CMK (cell line): ENCODE measurements at places on chromosomes 1 and 21.

DNA sequence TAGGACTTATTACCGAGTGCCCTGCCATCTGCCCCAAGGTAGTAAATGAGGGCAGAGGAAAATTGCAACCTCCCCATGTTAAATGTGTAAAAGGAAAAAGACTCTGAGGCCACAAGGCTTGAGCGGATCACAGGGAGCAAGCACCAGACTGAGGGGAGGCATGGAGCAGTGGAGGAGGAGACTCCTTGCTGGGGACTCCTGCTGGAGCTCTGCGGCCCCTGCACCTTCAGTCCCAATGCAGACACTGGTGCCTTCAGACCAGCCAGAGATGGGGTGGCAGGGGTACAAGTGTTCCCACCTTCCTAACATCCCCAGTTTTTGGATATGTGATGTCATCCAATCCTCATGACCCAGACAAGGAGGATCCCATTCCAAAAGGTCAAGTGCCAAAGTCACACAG lies 128.4 kb upstream of the NGF start:
- no peak for DNase-seq

DNA sequence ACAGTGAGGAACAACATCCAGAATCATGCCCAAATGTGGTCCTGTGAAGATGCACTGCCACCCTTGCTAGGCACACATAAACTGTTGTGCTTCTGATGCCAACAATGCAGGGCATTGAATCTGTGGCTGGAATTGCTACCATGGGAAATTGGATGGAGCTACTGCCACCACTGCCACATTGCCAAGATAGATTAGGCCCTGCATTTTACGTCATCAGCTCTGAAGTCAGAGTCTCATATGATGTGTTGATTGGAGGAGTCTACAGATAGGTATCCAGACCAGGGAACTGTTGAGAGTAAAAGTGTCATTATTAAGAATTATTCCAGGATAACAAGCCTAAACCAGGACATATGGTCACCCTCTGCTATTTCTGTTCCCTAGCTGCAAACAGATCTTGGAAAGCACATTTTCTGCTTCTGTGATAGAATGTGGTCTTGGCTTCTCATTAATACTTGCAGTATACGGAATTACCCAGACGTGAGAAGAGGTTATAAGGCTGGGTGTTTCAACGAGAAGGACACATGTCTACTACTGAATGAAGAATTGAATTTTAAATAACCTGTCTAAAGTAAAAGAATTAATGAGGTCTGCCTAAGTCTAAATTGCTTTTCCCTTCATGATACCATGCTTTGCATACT lies 106.6 kb downstream of the TNNI3K start:
- DNase-seq, result no peak

GRCh38 chr1:226596531-226597165 lies 48.1 kb downstream of the STUM start:
- DNase-seq, result no peak

DNA sequence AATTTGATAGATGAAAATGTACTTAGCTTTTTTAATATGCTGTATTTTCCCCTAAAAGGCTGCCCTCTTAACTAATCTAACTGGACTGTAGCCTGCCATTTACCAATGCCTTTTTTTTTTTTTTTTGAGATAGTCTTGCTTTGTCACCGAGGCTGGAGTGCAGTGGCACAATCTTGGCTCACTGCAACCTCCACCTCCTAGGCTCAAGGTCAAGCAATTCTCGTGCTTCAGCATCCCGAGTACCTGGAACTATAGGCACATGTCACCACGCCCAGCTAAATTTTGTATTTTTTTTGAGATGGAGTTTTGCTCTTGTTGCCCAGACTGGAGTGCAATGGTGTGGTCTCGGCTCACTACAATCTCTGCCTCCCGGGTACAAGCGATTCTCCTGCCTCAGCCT lies 18.7 kb downstream of the PAFAH2 start:
- no peak for DNase-seq

DNA sequence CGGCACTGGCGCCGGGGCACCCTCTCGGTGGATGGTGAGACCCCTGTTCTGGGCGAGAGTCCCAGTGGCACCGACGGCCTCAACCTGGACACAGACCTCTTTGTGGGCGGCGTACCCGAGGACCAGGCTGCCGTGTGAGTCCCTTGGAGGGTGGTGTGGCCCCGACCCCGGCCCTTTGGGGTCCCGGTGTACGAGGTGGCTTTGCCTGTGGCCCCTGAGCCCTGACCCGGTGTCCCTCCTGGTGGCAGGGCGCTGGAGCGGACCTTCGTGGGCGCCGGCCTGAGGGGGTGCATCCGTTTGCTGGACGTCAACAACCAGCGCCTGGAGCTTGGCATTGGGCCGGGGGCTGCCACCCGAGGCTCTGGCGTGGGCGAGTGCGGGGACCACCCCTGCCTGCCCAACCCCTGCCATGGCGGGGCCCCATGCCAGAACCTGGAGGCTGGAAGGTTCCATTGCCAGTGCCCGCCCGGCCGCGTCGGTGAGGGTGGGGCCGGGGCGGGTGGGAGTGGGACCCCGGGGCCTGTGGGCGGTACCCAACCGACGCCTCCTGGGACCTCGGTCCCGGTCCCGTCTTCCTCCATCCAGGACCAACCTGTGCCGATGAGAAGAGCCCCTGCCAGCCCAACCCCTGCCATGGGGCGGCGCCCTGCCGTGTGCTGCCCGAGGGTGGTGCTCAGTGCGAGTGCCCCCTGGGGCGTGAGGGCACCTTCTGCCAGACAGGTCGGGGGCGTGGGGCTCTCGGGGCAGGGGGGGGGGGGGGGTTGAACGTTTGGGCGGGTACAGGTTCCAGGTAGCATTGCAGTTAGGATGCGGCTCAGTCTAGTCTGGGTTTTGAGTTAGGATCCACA lies 24.6 kb downstream of the RNF223 start:
- no peak for DNase-seq

DNA sequence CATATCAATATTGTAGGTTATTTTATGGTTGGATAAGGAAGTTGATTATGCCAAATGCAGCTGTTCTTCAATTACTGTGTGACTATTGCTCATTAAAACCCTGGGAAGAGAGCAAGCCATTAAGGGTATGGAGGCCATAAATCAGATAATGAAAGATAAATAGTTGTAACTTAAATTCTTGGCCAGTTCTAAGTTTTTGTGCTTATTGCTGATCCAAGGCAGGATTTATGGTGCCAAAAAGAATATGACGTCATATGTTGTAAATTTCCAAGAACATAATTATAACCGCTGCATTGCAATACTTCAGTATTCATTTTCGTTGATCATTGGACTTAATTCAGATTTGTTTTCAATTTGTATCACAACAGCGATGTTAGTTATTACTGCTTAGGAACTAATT lies 211.6 kb downstream of the LRRC40 start:
- DNase-seq, result no peak

DNA sequence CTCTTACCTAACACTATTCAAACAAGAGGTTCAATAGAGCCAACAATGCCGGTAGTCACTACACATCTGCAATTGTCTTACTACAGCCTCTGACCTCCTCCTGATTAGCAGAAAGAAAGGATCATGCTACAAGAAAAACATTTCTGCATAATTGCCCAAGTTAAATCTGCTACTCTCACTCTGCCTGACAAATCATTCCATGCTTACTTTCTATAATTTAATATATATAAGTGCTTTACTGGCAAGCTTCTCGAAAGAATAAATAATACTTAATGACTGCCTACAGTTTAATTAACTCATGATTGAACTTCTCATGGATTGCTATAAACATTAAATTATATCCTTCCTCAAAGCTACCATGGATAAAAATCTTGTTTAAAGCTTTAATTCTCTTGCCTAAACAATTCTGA lies 156.0 kb downstream of the SLC45A1 start:
- no peak for DNase-seq

- no peak for DNase-seq
Measured at GRCh38 chr1:116309090-116309870, 63.8 kb upstream of the ATP1A1 start.

GRCh38 chr1:42845866-42846256 lies 552 bp upstream of the ZNF691 start:
- DNase-seq, result no peak

GRCh38 chr1:37947364-37947763 lies 511 bp upstream of the INPP5B start:
- peak; percentile 33 for DNase-seq

DNA sequence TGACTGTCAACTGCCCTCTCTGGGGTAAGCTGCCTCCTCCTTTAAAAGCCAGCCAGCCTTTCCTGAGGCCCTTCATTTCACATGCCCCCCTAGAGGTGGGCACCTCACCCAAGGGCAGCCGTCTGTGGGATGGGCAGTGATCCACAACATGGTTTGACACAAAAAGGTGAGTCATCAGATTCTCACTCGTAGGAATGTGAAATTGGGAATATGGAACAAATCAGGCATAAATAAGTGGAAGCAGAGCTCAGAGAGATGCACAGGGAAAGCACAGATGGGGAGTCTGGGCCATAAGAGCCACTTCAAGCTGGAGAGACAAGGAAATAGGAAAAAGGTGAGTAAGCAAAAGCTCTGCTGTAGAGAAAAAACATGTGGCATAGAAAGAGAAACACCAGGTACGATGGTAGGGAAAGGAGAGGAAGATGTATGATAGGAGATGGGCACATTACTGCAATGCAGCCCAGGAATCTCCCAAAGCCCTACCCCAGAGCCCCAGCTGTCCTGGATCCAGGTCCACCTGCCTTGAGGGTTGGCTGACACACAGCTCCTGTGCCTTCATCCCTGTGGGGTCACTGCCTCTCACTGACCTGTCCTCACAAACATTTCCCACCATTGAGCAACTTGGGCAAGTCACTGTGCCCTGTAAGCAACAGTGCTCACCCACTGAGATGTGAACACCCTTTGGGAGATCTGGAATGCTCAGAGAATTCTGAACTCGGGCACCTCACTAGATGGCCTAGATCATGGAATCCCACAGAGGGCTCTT lies 86.6 kb downstream of the ASTN1 start:
- no peak for DNase-seq

- DNase-seq, result no peak
Measured at GRCh38 chr1:81340239-81340638, 460.5 kb upstream of the ADGRL2 start.

- no peak for DNase-seq
Measured at GRCh38 chr1:200547386-200547785, 73.2 kb downstream of the KIF14 start.

DNA sequence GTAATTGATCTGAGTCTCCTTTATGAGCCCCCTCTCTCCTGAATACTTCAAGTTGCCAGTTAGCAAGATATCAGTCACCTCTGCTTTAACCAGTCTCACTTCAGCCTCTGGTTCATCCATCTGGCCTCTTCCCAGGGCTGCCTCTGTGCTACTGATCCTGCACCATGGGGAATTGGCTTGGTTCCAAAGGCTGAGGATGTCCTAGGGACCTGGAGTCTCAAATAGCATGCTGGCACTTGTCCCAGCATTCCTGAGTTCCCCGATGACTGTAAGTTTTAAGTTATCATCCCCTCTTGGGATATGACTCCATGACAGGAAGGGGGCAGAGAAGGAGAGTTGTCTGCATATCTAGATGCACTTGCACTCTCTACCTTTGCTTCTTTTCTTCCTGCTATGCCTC lies 252.0 kb downstream of the PTBP2 start:
- DNase-seq, result no peak

- DNase-seq, result no peak
Measured at GRCh38 chr21:41405321-41405720, 20.7 kb upstream of the MX1 start.

DNA sequence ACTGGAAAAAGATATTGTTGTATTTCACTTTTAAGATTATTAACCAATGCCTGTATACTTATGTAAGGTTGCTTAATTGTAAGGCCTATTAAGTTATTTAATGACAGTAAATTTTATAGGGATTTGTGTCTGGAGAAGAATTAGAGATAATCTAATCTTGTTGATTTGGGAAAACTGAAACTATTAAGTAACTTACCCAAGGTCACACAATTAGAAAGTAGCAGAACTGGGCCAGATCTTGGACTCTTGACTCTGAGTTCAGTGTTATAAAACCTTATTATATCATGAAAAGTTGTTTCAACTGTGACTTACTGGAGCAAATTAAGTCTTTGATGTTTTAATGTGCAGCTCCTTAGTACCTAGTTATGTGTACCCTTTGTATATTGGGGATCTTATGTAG lies 38.5 kb downstream of the CAMTA1 start:
- no peak for DNase-seq

DNA sequence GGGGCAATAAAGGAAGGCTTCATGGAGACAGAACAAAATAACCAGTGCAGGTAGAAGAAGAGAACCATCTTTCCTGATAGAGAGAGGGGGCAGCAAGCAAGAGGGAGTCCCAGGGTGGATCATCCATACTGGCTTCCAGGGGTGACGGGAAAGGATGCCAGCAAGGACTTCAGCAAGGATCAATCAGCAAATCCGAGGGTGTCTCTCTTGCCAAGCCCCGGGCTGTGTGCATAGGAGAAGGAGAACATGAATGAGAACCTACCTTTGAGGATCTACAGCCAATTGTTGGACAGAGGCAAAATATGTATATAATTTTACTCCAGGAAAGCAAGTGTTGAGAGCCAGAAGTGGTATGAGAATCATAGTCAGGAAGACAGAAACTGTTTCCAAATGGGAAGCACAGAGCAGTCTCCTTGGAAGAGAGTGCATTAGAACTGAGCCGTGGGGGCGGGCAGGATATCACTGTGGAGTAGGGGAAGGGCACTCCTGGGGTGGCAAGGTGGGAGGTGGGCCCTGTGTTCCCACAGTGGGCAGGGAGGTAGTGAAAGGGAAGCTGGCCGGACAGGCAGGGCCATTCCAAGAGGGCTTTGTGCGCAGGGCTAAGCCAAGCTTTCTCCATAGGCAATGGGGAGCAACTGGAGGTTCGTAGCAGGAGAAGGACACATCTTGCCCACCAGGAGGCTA lies 1.1 kb upstream of the S100A9 start:
- DNase-seq, result no peak

- DNase-seq, result no peak
Measured at GRCh38 chr1:207219979-207220889, 101.2 kb upstream of the CD55 start.

DNA sequence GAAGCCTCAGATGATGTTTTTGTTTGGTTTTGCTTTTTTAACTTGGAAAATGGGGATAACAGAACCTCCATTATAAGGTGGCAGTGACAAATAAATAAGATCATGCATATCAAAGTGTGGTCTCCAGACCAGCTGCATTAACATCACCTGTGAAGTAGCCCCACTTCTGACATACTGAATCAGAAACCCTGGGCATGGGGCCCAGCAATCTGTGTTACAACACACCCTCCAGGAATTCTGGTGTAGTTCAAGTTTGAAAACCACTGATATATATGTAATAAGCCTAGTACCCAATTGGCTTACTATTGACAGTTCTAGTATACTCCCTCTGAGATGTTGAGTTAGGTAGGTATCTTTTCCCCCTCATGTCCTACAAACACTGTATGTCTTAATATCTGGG lies 24.1 kb upstream of the RNF19B start:
- DNase-seq, result no peak

GRCh38 chr1:160342526-160342925 lies 524 bp downstream of the COPA start:
- no peak for DNase-seq

GRCh38 chr1:117828201-117828600 lies 101.2 kb downstream of the GDAP2 start:
- DNase-seq, result no peak

- no peak for DNase-seq
Measured at GRCh38 chr1:161987303-161987702, 36.4 kb downstream of the OLFML2B start.
